ENCODE measurements at places on chromosomes 4 and X.

GRCh38 chr4:124839786-124840390 is 127.4 kb upstream of the ANKRD50 start:
- DNase-seq: no peak

DNA sequence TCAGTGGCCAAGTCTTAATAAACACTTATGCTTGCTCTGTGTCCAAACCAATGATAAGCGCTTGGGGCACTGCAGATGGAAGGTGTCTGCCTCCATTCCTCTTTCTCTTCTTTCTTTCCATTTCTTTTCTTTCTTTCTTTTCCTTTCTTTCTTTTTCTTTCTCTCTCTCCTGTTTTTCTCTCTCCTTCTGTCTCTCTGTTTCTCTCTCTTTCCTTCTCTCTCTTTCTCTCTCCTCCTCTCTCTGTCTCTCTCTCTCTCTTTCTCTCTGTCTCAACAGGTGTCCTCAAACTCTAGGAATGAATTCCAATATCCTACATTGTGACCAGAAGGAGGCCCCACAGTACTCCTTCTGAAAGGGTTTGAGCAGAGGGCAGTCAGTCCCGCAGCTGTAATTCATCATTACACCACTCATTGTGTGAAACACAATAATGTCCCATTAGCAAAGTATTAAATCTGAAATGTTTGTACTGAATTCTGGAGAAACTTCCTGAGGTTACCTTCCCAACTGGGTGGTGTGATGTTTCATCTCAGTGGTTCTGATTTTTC is 66.5 kb upstream of the PAGE1 start:
- no peak for DNase-seq

DNA sequence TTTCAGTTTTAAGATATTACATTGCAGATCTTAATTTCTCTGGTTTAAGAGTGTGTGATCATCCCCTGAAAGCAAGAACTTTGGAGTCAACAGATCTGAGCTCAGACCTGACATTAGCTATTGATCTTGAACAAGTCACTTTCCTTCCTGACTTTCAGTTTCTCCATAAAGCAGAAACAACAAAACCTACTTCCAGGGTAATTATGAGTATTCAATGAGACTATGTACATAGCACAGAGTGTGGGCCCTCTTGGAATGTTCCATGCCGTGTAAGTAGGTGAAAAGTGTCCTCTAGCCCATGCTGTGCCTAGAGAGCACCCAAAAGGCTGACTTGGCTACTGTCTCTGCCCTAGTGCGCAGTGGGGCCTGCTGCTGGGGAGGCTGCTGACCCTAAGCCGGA is 188.0 kb upstream of the RPL34 start:
- DNase-seq: no peak

DNA sequence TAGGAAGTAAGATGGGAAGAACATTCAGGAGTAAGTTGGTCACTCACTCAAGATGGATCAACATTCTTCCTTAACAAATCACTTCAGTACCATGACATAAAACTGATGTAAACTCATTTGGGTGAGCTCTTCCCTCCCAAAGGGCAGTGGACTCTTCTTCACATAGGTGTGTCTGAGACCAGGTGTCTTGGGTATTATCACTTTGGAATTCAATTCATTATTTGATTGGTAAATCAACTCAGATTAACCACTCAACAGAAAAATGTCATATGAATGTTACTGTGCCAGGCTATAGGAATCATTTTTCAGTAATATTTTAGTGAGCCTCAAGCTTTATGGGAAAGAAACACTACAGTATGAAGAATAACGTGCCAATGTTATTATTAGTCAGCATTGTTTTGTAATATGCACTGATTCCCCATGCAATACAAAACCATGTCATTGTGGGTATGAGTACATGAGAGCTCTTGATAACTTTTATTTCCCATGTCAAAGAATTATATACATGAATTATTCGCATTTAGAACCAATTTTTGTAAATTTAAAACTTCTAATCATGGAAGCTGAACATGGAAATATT is 58.6 kb upstream of the ETNPPL start:
- DNase-seq: no peak

- no peak for DNase-seq
Measured at GRCh38 chr4:157521906-157522305, 301.4 kb downstream of the GRIA2 start.

- no peak for DNase-seq
Measured at GRCh38 chr4:123232439-123232838, 164.2 kb upstream of the SPRY1 start.

GRCh38 chr4:73070074-73070390 is 516 bp upstream of the COX18 start:
- no peak for DNase-seq

DNA sequence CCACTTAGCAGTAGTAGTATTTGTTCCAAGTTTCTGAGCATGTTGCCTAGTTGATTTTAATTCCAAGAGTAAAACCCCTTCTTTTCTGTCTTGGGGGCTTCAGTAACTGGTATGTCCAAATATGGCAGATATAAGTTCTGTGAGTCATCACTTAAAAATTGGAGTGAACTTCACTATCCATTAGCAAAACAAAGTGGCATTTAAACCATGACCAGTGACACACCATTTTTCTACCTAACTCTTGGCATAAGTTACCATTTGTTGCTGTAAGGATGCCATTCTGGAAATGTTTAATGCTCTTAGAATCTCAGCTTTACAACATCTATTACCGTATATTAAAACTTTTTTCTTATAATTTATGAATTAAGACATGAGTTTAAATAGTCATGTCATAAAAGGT is 102.0 kb downstream of the CBR4 start:
- no peak for DNase-seq

GRCh38 chr4:27318740-27319139 is 458.1 kb downstream of the STIM2 start:
- DNase-seq: no peak

DNA sequence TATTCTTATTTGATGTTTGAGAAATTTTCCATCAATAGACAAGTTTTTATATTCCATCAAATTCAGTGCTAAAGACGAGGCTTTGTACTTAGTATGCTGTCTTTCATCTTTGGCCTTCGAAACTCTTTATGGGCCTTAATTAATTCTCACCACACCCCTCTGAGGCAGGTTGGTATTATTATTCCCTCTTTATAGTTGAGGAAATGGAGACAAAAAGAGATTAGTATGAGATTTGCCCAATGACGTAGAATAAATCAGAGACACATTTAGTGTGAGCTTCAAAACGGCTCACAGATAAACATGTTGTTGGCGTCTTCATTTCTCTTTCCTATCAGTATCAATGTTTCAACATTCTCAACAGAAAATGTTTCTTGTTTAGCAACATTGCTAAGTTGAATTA is 35.9 kb upstream of the PTPN13 start:
- DNase-seq: no peak

DNA sequence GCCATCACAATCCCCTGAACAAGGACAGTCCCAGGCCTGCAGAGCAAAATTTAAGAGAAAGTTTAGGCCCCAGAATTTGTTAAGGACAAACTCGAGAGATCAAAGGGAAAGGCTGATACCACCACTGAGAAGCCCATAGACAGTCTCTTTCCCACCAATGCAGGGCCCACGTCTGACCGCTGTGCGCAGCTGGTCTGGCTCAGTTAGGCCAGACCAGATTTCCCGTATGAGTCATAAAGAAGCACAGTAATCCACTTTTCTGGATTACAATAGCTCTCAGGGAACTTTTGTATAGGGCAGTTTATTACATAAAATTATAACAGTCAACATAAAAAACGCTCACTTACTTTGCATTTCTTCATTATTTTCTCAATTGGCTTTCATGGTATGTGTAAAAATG is 259.5 kb downstream of the RCHY1 start:
- no peak for DNase-seq

GRCh38 chr4:82585690-82586435 is 24.1 kb upstream of the TMEM150C start:
- no peak for DNase-seq

- DNase-seq: no peak
Measured at GRCh38 chr4:147491086-147491485, 10.2 kb downstream of the EDNRA start.

- no peak for DNase-seq
Measured at GRCh38 chr4:169119536-169119935, 109.5 kb upstream of the CBR4 start.

DNA sequence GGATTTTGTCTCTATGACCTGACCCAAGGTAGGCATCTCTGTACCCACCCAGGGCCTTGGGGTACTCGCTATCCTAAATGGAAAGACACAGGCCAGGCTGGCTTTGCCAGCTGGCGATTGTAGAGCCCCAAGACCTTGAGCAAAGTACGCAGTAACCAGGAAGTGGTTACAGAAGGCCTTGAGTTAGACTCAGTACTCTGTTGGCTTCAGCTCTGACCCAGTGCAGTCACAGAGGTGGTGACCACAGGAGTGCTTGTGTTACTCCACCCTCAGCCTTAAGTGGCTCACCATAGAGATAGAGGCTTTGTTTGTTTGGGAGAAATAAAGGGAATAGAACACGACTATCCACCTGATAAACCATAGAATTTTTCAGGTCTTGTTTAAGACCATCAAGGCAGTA is 880.5 kb upstream of the POU3F4 start:
- DNase-seq: no peak

GRCh38 chrX:120559804-120560203 is 958 bp downstream of the CUL4B start:
- DNase-seq: no peak

DNA sequence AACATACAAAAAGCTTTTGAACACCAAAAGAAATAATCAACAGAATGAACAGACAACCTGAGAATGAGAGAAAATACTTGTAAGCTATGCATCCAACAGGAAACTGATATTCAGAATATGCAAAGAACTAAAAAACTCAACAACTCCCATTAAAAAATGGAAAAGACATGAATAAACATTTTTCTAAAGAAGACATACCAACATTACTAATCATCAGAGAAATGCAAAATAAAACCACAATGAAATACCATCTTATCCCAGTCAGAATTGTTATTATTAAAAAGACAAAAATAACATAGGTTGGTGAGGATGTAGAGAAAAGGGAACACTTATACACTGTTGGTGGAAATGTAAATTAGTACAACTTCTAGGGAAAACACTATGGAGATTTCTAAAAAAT is 1161.9 kb downstream of the PCDH19 start:
- no peak for DNase-seq

GRCh38 chrX:1440506-1440905 is 12.2 kb downstream of the ASMTL start:
- DNase-seq: no peak

GRCh38 chr4:181608181-181608580 is 635.0 kb upstream of the TENM3 start:
- peak; percentile 37 for DNase-seq

DNA sequence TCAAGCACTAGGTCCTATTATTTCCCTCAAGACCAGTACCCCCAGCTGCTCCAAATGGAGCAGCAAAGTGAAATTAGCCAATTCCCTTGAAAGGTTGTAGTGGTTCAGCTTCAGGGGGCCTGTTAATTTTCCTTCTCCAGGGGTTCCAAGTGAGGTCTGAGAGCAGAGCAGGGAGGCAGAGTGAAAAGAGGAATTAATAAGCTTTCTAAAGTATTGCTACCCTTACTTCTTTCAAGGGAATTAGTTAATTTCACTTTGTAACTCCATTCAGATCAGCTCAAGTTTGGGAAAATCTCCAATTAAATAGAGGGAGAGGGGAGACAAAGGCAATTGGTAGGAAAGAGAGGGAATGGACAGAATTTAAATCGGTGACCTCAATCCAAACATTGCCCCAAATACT is 78.7 kb upstream of the SLC7A11 start:
- no peak for DNase-seq

GRCh38 chrX:111543212-111543741 is 31.8 kb downstream of the SERTM2 start:
- DNase-seq: no peak

DNA sequence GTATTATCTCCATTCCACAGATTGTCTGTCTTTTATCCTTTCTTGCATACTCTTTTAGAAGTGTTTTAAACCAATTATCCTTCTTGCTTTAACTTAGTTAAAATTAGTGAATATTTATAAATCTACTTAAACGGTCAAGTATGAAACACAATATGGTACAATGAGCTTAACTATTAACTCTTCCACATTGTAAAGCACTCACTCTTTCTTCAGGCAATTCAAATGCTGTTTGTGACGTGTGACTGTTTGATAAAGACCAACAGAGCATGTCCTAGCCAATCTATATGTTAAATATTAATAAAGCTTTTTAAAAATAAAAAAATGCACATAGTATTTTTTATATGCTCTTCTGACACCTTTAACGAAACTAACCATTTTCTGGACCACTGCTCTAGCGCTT is 192.7 kb downstream of the ARAP2 start:
- no peak for DNase-seq

- no peak for DNase-seq
Measured at GRCh38 chr4:52350926-52351325, 299.8 kb downstream of the SPATA18 start.

DNA sequence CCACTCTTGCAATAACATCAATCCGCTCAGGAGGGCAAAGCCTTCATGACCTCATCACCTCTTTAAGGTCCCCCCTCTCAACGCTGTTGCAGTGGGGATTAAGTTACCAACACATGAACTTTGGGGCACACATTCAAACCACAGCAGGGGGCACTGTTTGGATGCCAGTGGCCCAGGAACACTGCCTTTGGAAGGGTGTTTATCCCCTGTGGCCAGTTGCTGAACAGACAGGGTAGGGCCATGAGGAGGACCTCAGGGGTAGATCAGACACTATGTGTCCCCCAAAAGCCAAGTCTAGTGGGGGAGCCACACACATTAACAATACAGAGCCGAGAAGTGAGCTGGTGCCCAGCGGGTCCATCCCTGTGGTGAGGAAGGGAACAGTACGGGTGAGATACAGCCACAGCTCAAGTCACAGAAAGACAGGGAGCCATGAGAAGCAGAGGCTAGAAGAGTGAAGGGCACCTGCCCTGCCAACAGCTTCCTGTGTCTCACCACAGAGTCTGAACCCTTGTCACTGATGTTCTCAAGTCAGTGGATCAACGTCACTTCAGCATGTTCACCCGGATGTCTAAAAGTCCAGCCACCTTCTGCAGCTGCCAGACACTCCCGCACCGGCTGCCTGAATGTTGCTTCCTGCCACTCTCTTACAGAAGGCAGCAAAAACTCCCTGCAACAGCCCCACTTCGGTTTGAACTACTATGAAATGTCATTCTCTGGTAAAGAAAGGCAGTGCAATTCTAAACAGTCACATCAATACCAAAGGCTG is 19.9 kb upstream of the MXD4 start:
- no peak for DNase-seq

DNA sequence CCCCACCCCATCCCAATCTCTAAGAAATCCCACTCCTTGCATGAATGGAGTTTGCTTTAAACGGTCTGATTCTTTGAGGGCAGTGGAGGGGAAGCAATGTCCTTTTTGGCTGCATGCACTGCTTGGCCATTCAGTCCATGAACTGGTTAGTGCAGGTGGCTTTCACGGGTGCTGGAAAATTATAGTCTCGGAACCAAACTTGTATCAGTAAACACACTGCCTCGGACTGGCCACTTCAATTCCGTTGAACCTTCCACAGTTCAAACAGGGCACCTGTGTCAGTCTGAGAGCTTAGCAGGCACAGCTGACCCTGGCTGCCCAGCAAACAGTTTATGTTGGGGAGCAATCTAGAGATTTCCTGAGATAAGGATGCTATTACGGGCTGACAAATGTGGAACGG is 255.6 kb downstream of the DHX15 start:
- no peak for DNase-seq
